ENCODE measurements at places on chromosomes 5 and 9. TPM values are rescaled to one million over a fixed set of nuclear protein-coding genes. Genes with fewer than 3 reads are reported as not detected.
A peak's percentile ranks its signal among the peaks of the same experiment; 100 is the strongest.

DNA sequence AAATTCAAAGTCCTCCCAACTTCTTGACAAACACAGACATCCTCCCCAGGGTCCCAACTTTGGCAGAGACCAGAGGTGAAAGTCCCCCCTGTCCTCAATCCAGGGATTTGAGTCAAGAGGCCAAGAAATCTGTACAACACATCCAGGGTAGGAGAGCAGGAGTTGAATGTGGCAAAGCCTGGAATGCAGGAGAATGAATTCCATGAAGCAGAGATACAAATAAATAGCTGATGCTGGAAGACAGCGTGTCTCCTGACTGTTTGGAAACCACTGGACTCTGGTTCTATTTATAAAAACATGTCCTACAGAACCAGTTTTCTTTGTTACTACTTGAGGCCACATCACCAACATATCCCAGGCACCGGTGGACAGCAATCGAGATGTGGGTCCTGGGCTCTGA, 43.7 kb upstream of the SLIT3 start:
- no peak for DNase-seq

- no peak for DNase-seq
Observed at GRCh38 chr9:91483189-91483691, 59.6 kb upstream of the NFIL3 start.

GRCh38 chr5:83306572-83307241, 164.8 kb upstream of the VCAN start:
- peak; percentile 67 for DNase-seq

DNA sequence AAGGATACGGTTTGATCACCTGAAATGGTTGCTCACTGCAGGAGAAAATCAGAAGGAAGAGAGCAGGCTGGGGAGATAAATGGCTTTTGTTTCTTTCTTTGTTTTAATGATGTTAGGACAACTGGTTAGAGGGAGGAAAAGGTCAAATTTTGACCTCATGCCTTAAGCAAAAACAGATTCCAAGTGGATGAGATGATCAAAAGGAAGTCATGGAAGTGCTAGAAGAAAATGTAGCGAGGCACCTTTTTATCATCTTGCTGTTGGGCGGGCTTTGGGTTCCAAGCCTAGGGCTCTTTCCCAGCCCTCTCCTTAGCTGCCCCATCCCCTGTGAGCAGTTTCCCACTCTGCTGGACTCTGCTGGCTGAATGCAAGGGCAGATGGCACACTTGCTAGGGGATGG, 127.9 kb downstream of the ADAMTS2 start:
- DNase-seq: no peak

DNA sequence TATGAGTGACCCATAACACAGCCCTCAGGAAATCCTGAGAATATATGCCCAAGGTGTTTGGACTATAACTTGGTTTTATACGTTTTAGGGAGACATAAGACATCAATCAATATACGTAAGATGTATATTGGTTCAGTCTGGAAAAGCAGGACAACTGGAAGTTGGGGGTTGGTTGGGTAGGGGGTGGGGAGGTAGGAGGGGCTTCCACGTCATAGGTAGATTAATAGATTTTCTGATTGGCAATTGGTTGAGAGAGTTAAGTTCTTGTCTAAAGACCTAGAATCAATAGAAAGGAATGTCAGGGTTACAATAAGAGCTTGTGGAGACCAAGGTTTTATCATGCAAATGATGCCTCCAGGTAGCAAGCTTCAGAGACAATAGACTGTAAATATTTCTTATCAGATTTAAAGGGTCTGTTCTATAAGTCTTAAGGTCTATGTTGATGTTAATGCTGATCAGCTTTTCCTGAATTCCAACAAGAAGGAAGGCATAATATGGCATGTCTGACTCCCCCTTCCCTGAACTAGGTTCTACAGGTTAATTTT, 2267.7 kb upstream of the ACO1 start:
- no peak for DNase-seq

GRCh38 chr5:74391410-74391809, 249.1 kb downstream of the ENC1 start:
- DNase-seq: no peak

GRCh38 chr9:96023486-96023885, 148.0 kb downstream of the ERCC6L2 start:
- DNase-seq: no peak

- peak; percentile 86 for DNase-seq
Observed at GRCh38 chr5:175706499-175706898, 48.6 kb downstream of the HRH2 start.

DNA sequence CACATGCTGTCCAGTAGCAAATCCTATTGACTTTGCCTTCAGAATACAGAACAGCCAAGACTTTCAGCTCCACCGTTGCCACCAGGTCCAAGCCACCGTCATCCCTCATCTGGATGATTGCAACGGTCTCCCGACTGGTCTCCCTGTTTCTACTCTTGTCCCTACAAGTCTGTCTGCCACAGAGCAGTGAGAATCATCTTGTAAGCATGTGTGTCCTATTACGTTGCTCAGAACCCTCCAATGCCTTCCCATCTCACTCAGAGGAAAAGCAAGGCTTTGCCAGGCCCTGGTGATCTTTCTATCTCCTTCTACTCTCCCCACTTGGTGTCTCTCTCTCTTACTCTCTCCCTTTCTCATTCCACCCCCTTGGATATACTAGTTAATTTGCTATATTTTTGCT, 76.7 kb upstream of the GDNF start:
- DNase-seq: no peak

DNA sequence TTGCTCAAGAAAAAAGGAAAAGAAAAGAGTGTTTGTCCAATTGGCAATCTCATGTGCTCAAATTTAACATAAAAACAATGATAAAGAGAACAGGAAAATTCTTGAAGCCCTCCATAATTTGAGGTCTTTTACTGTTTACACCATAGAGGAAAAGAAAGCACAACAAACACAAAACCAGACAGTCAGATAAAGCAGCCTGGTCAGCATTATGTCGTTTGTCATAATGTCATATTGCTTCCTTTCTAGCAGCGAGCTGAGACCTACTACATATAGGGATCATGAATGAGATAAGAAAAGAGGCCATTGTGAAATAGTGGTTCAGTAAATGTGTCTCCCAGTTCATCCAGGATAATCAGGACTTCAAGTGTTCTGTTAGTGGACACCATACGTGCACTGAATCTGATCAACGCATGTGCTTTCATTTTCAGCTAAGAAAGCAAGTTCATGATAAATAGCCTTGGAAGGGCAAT, 64.7 kb upstream of the SELENOP start:
- no peak for DNase-seq

GRCh38 chr5:54471398-54471797, 15.9 kb downstream of the HSPB3 start:
- no peak for DNase-seq

DNA sequence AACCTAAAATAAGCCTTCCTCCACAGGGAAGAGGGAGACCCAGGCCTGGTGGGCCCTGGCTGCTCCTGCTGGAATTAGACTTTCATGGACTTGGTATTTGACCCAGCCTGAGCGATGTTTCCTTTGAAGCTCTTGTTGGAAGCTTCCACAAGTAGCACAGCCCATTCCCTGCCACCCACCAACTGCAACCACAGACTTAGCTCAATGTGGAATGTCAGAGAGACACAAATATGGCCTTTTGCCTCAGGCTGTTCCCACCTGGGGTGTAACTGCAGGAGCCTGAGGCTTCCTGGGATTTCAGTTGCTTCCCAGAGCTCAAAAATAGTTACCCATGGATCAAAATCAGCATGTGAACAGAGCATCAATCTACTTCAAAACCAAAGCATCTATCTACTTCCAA, 70.3 kb upstream of the LHFPL2 start:
- no peak for DNase-seq

GRCh38 chr9:77710316-77710715, 62.2 kb upstream of the GNA14 start:
- no peak for DNase-seq

DNA sequence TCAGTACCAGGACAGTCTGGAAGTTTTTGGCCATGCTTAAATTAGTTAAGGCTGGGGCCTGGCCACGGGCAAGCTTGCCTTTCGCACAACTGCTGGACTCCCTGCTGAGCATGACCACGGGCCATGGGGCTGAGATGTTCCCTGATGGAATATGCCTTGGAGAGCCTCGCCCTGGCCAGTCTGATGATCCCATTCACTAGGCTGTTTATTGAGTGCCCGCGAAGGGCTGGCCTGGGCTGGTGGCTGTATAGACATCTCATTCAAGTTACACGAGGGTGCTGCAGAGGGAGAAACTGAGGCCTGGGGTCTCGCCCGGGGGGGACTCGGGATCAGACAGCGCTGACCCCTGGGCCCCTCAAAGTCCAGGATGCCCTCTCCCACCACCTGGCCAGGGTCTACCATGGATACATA, 7.8 kb upstream of the RXRA start:
- DNase-seq: no peak

The SHOC1 gene
- not detected for total RNA-seq

The MLANA gene
- total RNA-seq: not detected

The AHRR gene
- total RNA-seq: 1.2 TPM

The SH3PXD2B gene
- 63.0 TPM for total RNA-seq
